Stimulated activated CD4-positive, alpha-beta T cell treated with anti-CD3 and anti-CD28 coated beads, Interleukin-12 subunit alpha, Interleukin-12 subunit beta, amount 100 ng/mL, for 48 hours (primary cell): ENCODE measurements at places on chromosomes 13 and 19.

DNA sequence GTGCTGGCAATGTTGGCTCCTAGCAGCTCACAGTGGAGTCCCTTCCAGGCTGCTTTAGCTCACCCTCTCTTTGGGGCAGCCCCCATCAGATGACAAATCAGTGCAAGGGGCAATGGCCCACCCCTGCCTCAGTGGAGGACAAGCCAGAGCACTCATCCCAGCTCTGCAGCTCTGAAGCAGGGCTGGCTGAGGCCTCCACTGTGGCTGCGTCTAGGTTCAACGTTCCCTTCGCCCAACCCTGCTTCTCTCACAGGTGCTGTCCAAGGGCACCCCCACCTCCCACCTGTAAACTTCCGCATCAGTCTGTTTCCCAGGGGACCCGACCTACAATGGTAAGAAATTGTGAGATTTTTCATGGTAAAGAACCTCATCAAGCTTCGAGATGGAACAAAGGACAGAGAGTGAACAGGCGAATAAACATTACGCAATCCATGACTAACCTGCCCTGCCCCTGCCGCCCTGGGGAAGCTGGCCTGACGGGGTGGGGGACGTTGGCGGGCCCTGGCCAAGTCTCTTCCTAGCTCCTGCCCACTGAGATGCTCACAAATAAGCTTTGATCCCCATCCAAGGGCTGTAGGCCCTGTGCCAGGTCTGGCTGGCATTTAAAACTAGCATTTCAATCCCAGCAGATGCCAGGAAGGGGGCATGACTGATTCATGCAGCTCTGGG, 40.5 kb downstream of the DZIP1 start:
- DNase-seq, result no peak

DNA sequence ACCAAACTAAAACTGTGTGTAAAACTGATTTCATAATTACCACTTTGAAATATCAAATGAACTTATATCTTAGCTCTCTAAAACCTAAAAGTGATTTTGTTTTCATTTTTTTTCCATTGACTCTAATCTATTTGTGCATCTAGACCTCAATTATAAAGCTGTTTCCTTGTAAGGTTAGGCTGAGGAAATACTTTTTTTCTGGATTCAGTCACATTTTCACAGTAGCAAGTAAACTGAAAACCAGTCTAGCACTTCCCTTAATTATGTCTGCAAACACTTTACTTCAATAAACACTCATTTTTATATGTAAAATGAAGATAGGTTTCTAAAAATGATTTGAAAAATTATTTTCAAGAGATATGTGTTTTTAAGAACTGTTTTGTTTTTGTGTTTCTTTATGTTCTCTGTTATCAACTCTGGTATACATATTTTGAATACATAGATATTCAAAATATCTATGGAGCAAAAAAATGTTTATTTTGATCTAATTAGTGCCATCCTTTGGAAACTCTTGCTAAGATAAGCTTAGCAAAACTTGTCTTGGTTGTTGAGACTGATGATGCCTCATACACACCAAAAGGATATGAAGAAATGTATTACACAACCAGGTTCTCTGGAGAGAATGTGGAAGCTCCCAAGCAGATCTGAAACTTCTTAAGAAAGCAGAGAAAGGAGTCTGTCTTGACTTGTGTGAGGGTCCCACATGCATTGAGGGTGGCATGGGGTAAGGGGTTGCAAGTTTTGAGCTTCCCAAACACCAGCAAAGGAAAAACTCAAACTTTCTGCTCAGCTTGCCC, 1887.4 kb downstream of the PCDH9 start:
- no peak for DNase-seq

GRCh38 chr19:55492362-55492944, 4.2 kb downstream of the SSC5D start:
- no peak for DNase-seq

- no peak for DNase-seq
These were observed 77.2 kb upstream of the OBI1 start for GRCh38 chr13:78736142-78736541.

- no peak for DNase-seq
These were observed 23.1 kb upstream of the SPRY2 start for GRCh38 chr13:80363890-80364503.

DNA sequence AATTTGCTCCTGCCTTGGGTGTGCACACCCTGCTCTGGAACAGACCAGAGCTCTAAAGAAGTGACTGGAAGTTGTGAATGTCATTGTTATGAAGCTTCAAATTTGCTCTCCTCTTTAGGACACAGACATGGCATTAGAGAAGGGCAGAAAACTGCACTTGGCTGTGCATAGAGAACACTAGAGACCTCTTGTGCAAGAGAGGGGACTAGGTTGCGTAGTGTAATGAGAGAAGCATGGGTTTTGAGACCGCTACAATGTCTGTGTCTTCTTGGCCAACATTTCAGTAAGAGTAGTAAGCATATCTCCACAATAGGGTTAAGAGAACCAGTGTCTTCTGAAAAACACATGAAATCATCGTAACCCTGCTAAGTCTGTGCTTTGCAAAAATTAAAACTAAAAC, 423.3 kb downstream of the SPRY2 start:
- DNase-seq, result no peak
